Stimulated activated CD4-positive, alpha-beta T cell treated with anti-CD3 and anti-CD28 coated beads, TNF-alpha, amount 100 ng/mL, for 24 hours (primary cell): ENCODE measurements at places on chromosomes 2 and 18.

DNA sequence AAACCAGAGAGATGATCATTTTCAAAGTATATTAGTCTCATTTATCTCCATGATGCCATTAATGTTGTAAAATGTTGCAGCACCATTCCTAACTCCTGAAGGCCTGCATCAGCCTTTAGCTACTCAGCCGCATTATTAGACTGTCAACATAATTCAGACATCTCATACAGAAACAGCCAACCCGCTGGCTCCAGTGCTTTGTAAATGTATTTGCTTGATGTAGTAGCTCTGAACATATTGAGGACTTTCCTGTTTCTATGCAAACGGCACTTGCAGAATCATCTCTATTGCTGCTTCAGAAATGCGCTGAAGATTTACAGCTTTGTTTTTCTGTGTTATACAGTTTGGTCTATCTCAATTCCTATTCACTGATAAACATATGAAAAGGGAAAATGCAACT, 372.2 kb downstream of the DSEL start:
- no peak for DNase-seq

DNA sequence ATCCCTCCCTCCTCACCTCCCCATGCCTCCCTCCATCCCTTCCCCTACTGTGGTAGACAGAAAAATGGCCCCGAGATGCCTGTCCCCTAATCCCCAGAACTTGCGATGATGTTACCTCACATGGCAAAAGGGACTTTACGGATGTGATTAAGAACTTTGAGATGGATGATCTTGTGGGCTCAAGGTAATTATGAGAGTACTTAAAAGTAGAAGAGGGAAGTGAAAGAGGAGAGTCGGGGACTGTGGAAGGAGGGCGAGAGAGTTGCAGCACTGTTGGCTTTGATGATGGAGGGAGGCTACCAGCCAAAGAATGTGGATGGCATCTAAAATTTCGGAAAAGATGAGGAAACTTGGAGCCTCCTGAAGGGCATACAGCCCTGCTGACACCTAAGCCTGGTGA, 66.5 kb downstream of the AGAP1 start:
- no peak for DNase-seq

- no peak for DNase-seq
These were observed 75.4 kb upstream of the MAP2 start for GRCh38 chr2:209348433-209348832.

DNA sequence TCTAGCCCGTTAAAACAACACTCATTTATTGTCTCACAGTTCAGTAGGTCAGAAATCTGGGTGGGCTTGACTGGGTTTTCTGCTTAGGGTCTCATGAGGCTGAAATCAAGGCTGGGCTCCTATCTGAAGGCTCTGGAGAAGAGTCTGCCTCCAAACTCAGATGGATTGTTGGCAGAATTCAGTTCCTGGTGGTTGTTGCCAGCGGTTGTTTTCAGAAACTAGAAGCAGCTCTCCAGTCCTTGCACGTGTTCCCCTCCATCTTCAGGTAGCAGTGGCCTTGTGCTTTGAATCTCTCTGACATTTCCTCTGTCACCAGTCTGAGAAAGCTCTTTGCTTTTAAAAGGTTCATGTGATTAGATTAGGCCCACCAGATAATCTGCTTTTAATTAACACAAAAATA, 20.1 kb upstream of the FN1 start:
- DNase-seq: no peak

GRCh38 chr18:37559194-37559593, 6.4 kb downstream of the CELF4 start:
- no peak for DNase-seq

DNA sequence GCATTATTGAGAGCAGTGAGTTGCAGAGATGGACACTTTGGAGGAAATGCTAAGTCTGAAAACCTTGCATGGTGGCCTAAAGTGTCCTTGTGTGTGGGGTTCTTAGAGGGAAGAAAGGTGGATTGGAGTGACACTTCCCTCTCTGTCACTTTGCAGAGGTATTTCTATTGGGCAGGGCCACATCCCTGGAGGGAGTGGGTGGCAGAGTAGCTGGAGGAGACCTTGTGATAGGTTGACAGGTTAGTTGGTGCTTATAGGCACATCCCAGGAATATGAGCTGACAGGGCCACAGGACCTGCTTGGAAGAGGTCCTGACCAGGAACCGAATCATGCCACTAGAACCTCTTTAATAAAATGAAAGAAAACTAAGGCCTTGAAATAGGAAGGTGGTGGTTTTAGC, 972 bp upstream of the IGFBP5 start:
- DNase-seq: no peak

- no peak for DNase-seq
These were observed 49.6 kb downstream of the ODC1 start for GRCh38 chr2:10398496-10398895.

DNA sequence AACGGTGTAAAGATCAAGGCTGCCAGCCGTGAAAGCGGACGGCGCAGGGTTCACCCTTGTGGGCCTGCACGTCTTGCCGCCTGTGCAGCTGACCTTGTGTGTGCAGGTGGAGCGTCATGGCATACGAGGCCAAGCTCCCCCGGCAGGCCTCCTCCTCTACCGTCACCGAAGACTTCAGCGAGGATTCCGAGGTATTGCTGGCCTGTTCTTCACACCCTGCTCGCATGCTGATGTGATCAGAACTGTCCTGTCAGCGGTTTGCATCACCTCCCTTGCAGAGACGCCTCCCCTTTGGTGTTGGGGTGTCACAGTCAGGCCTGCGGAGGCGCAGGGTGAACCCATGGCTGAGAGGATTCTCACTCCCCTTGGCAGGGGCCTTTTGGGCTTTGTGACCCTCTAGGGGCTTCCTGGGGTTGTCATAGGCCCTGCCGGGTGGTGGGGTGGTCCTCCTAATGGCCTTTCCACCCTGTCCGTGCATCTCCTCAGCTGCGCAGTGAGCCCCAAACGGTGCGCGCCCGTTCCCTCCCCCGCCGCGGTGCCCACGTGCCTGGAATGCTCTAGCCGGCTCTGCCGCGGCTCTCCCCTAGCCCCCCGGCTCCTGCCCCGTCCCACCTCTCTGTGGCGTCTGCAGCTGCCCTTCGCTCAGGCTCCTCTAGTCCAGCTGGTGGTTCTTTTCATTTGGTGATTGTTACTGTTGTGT, 92.5 kb downstream of the DGKD start:
- no peak for DNase-seq

DNA sequence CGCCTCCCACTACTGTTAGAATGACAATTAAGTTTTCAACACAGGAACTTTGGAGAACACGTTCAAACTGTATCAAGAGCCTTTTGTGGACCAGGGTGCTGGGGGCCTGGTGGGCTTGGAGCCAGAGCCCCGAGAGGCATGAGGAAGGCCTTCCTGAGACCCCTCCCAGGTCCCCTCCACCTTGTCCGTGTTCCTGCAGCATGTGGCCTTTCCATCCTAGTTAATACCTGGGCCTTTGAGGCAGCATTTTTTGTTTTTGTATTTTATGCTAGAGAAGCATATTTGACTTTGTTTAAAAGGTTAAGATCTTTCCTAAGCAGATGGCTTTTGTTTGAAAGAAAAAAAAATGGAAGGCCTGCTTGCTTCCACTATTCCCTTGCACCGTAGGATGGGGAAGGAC, 68.0 kb downstream of the INPP4A start:
- DNase-seq: no peak

- DNase-seq: no peak
These were observed 25.1 kb downstream of the ASXL2 start for GRCh38 chr2:25853038-25853638.

DNA sequence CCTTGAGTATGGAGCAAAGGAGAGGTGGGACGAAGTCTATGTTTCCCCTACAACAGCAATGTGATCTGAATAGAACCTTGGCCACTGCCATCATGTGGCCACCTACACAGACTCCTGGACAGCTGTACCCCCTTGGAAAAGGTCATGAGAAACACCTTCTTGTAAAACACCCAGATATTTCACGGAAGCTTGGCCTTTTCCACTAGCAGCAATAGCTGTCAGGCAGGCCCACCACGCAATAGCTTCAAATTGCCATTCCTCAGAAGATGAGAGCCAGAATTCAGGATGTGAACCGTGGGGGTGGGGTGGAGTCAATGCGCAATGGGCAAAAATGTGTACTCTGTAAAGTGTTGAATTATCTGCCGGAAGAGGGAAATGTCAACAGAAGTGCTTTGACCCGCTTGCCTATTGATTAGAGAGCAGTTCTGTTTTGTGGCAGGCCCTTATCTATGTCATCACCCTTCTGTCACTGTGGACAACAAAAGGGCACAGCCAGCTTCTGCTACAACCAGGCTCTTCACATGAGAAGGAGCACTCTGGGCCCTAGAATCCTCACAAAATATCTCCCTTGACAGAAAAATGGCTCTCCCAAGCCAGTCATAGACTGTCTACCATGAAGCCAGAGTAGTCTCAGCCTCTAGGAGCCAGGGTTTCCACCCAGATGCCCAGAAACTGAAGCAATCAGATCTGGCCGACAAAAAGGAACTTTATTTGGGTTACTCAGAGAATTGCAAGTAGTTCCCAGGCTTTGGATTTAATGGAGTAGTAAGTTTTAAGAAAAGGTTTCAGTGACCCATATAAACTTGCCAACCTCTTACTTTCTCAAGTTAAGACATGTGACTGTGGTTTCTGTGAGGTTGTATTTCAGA, 9.5 kb downstream of the INPP1 start:
- no peak for DNase-seq

GRCh38 chr2:162716122-162716521, 122.4 kb downstream of the KCNH7 start:
- DNase-seq: no peak

DNA sequence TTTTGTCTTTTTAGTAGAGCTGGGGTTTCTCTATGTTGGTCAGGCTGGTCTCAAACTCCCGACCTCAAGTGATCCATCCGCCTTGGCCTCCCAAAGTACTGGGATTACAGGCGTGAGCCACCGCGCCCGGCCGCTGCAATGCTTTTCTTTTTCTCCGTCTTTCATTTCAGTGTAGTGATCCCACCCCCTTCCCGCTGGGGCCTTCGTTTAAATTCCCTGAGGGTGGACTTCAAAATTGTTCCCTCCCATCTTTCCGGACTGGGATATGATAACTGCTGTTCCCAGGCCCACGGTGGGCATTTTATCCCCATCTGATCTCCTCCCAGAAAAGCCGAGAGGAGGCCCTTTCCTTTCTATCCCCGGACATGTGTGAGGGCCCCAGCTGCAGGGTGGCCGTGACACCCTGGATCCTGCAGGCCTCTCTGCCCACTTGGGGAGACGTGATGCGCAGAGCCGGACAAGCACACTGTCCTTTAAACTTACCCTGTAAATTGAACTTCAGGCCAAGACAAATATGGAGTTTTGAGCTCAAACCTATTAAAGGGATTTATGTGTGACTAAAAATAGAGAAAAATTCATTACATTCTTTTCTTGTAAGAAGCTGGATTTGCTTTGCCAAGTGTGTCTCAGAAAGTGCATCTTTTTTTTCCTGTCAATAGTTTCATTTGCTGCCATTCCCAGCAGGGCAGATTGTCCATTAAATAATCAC, 54.5 kb upstream of the AFF3 start:
- DNase-seq: no peak

- no peak for DNase-seq
These were observed 79.6 kb upstream of the UBXN4 start for GRCh38 chr2:135662088-135662487.

DNA sequence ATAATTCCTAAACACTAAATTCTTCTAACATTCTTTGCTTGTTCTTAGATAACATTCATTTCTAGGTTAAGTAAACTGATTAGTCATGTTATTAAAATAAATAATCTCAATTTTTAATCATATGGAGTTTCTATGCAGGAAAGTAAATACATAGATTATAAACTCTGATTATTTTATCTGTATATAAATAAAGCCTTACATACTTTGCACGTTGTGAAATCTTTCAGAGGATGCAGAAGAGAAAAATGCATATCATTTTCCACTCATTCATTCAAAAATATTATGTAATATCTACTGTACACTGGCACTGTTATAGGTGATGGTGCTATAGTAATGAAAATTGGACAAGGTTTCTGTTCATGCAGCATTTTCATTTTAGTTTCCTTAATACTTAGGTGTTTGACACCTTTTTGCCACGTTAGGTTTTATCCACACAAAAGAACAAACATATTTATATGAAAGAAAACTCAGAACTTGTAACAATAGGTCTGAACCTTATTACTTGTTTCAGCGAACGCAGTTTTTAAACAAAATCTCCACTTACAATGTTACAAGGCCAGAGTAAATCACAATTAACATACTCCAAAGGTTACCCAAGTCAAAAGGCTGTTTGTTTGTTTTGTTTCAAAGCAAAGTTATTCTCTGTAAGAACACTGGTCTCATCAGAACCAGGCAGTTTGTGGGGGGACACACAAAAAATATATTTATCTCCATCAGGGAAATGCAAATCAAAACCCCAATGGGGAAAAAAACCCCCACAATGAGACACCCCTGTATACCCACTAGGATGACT, 27.4 kb downstream of the ADAM17 start:
- no peak for DNase-seq

DNA sequence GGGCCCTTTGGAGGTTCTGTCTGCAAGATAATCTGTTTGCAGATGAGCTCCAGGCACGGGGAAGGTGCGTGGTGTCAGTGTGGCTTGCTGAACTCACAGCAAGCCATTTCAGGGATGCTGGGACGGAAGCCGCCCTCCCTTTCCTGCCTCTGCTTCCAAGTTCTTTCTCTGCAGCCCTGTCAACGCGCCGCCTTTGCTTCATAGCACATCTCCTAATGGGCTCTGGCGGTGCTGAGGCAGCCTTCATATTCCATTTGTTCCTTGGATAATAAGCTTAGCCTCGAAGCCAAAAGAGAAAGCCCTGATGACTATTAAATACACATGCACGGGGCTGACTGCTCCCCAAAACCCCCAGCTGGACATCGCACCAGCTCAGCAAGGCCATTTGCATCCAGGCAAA, 81.7 kb upstream of the TAF1B start:
- no peak for DNase-seq

- DNase-seq: no peak
These were observed 18.3 kb downstream of the IL1B start for GRCh38 chr2:112818094-112818902.

GRCh38 chr2:101114268-101114783, 36.9 kb downstream of the TBC1D8 start:
- DNase-seq: no peak

DNA sequence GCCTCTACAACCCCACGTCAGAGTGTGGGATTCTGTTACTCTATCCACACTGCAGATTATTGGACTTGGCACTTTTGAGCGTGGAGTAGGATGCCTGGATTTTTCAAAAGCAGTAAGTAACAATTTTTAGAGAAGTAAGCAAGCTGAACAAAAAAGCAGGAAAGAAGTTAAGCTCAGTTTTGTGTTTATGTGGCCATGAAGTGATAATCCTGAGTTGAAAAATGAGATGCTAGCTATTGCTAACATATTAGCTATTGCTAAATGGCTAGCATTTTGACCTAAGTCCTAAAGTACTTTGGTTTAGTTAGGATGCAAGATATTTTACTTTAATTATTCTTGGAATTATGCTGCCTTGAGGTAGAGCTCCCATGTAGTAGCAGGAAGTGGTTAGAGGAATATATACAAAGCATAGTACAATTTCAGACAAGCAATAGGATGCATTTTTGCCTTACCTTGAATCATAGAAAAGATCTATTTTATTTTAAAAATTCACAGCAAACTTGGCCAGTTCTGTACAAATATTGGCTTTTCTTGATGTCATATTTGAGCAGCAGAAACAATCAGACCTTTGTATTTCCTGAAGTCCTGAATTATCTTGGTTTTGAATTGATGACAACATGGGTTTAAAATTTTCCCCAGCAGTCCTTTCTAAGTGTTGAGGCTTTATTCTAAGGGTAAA, 74.6 kb downstream of the COX7A2L start:
- DNase-seq: no peak

GRCh38 chr2:200138391-200139124, 167.9 kb upstream of the SPATS2L start:
- no peak for DNase-seq

- no peak for DNase-seq
These were observed 21.2 kb upstream of the IL1A start for GRCh38 chr2:112805542-112805941.

- no peak for DNase-seq
These were observed 818.1 kb downstream of the SLC4A3 start for GRCh38 chr2:220445429-220446105.
